Fibroblast of lung (primary cell): ENCODE measurements at places on chromosomes 5 and 9. TPM values are rescaled to one million over a fixed set of nuclear protein-coding genes. Genes with fewer than 3 reads are reported as not detected.

GRCh38 chr5:17819783-17820182 is 185.5 kb downstream of the TAF11L14 start:
- peak; percentile 41 for DNase-seq

- DNase-seq: peak; percentile 14
Measured at GRCh38 chr5:176497852-176498251, 39.4 kb downstream of the RNF44 start.

- DNase-seq: no peak
Measured at GRCh38 chr5:116229131-116229689, 144.4 kb downstream of the COMMD10 start.

- no peak for DNase-seq
Measured at GRCh38 chr9:89742660-89743059, 137.8 kb downstream of the GADD45G start.

- no peak for DNase-seq
Measured at GRCh38 chr9:115730396-115730795, 423.2 kb upstream of the PAPPA start.

GRCh38 chr9:5062631-5063030 is 77.6 kb downstream of the JAK2 start:
- no peak for DNase-seq

DNA sequence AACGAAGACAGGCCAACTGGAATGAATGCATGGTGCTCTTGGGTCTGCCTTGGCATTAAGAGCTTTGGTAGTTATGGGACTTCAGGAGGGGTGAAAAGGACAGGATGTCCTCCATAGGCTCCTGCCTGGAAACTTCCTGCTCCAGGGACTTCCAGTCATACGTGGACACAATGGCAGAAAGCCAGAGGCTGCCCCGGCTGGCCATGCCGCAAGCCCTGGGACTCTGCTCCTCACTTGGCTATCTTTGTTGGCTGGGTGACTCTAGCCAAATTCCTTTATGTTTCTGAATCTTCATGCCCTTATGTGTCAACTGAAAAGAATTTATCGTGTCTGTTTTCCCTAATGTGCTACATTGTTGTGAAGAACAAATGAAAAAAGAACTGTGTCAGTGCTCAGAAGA is 136.9 kb downstream of the SIL1 start:
- peak; percentile 84 for DNase-seq

DNA sequence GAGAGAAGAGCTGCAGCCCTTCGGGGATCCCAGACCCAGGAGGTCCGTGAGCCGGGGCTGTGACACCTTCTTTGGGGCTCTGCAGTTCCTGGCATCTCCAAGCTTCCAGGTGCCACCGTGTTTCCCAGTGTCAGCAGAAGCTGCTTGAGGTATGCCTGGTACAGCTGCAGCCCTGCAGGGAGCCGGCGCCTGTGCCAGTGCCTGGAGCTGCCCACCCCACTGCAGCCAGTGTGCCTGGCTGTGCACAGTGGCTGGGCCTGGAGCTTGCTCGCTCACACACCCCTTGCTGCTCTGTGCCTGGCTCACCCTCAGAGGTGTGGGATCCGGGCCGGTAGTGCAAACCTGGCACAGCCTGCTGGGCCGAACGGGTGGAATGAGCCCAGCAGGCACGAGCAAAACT is 65.5 kb downstream of the NACC2 start:
- DNase-seq: no peak

DNA sequence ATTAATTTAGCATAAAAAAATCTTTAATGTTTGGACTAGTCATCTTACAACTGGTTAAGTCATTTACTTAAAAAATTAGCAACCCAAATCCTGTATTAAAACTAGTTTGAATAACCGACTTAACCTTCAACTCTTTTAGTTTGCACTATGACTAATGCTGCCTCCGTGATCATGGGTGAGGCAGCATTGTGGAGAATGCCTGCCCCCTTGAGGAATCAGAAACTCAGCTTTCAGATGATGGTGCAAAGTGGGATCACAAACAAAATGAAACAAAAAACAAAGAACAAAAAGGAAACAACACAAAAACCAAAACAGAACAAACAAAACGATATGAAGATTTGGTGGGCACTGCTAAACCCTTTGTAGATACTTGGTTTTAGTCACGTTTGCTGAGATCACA is 127.0 kb upstream of the PALM2AKAP2 start:
- peak; percentile 43 for DNase-seq

Gene TMED7
- 82.2 and 104 TPM in 2 replicates for total RNA-seq

Gene NKD2
- under 0.01 and 0.26 TPM in 2 replicates for total RNA-seq

Gene FRMD3
- total RNA-seq: under 0.01 and 0.66 TPM in 2 replicates

Gene CNTNAP3
- total RNA-seq: under 0.01 TPM in 1 of 2 replicates, not detected in the other

Gene ISOC1
- total RNA-seq: 21.1 TPM in 2 replicates
